ENCODE measurements at places on chromosomes 5 and 9.

DNA sequence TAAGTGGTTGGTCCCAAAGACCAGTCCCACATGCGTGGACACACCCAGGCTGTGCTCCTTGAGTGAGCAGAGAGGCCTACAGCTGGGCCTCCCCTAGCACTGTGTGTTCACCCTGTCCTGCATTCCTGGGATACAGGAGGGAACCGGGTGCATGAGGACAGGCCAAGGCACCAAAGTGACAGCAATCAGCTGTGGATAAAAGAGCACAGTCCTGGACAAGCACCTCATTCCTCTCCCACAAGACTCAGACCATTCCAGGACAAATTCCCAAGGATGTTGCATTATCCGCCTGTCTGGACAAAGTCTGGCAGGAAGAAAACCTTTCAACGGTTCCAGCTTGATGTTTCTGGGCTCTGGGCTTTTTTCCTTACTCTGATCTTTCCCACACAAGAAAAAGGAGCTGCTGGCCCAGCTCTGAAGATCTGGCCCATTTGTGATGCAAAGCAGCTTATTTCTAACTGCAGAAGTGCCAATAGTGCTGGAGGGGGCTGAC lies 273.2 kb downstream of the ENC1 start:
- DNase-seq: no peak

DNA sequence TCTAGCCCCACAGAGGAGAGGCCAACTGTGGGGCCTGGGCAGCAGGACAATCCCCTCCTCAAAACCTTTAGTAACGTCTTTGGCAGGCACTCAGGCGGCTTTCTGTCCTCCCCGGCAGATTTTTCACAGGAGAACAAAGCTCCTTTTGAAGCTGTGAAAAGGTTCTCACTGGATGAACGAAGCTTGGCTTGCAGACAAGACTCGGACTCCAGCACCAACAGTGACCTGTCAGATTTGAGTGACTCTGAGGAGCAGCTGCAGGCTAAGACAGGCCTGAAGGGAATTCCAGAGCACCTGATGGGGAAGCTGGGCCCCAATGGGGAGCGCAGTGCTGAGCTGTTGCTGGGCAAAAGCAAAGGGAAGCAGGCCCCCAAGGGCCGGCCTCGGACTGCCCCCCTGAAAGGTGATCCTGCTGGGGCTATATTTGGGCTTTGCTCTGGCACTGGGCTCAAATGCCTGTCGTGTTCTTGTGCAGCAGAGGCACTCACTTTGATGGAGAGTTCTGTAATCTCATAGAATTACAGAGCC lies 39.4 kb downstream of the KDM3B start:
- DNase-seq: peak; percentile 44

DNA sequence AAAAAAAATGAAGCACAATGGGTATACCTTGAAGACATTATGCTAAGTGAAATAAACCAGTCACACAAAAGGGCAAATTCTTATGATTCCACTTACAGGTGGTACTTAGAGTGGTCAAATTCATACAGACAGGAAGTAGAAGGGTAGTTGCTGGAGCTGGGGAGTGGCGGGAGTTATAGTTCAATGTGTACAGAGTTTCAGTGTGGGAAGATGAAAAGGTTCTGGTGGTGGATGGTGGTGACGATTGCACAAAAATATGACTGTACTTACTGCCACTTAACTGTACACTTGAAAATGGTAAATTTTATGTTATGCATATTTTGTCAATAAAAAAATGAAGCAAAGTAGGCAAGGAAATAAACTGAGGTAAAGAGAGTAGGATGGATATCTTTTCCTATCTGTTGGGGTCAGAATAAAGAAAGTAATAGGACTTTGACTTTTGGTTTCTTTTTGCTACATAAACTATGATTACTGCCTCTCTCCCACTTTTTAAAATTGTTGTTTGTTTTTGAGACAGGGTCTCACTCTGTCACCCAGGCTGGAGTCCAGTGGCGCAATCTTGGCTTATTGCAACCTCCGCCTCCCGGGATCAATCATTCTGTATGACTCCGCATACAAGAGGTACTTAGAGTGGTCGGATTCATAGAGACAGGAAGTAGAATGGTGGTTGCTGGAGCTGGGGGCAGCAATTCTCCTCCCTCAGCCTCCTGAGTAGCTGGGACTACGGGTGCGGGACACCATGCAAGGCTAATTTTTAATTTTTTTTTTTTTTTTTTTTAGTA lies 4.0 kb upstream of the PSAT1 start:
- no peak for DNase-seq

DNA sequence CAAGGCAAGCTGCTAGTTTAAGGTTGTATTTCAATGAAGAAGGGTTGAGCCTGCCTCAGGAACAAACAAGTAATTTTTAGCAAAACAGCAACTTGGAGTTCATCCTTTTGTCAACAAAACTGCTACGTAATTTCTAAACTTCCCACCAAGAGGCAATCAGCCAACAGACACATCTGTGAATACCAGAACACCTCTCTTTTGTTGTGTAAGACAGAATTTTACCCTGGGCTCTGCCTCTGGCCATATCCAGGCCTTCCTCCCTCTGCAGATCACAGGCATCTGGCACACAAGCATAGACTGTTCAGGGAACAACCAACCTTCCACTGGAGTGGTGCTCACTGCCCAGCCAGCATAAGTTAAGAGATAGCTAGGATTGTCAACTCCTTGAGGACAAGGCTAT lies 409.0 kb downstream of the SPOCK1 start:
- DNase-seq: no peak

DNA sequence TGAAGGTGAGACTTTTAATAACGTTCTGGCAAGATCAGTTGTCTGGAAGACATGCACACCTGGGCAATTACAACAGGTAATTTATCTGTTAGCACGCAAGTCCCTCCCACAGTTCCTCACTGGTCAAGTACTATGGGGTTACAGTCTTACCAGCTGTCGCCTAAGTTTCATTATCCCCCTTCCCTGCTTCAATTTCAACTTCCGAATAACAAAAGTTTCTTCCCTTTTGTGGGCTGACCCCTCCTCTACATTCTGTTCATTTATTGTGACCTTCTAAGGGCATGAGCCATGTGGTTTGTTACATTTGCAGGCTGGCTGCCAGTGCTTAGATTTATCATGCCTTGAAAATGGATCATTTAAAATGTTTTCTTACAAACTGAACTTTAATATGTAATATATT lies 16.5 kb downstream of the GAPT start:
- no peak for DNase-seq

All from occipital lobe (tissue), 3 donors.